LNCaP clone FGC (cell line): ENCODE measurements at places on chromosomes 12 and 14.

- no peak for DNase-seq
Measured at GRCh38 chr14:85963486-85963885, 433.5 kb downstream of the FLRT2 start.

GRCh38 chr12:14362352-14362751, 3.1 kb upstream of the ATF7IP start:
- DNase-seq = no peak

GRCh38 chr12:3624273-3624672, 128.6 kb downstream of the CRACR2A start:
- no peak for DNase-seq

- no peak for DNase-seq
Measured at GRCh38 chr12:125183187-125184067, 118.2 kb downstream of the AACS start.

DNA sequence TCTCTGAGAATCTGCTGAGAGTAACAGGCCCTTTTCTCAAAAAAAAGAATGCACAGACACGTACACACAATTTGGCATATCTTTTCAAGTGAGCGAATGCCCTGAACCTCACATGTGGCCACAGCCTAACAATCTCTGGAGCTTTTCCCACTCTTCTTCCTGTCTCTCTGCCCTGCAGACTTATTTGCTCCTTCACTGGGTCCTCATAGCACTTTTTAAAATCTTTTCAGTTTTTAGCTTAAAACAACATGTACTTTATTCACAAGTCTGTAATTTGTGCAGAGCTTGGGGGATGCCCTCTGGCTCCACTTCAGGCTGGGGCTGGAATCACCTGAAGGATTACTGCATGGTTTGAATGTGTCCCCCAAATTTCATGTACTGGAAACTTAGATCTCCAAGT, 9.0 kb downstream of the MAP1LC3B2 start:
- DNase-seq = no peak

DNA sequence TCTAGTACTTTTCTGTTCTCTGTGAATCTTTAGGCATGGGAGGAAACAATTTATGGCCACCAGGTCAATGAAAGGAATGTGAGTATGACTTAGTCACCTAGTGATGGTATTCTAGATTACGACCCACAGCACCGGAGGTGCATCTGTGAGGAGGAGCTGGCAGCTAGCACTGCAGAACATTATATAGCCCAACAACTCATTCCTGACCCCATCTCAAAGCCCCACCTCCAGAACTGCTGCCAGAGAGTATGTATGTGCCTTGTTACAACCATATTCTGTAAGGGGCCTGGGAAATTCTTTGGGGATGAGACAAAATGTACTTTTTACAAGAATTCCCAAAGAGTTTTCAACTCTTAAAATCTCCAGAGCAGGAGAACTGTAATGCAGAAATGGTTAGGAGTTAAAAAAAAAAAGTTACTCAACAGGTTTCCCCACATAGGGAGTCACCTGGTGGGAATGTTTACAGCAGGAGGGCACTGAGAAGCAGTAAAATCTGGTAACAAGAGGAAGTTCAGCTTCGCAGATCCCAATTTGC, 34.9 kb upstream of the CERS5 start:
- DNase-seq = peak; percentile 92

- DNase-seq = no peak
Measured at GRCh38 chr14:101821528-101821927, 60.0 kb downstream of the PPP2R5C start.

DNA sequence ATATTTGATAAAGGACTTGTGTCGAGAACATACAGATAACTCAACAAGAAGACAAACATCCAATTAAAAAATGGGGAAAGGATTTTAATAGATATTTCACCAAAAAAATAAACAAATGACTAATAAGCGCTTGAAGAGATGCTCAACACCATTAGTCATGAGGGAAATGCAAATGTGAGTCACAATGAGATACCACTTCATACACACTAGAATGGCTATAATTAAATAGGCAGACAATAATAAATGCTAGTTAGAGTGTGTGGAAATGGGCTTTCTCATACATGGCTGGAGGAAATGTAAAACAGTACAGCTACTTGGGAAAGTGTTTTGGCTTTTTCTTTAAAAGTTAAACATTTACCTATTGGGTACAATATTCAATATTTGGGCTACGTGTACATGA, 34.8 kb downstream of the DLK1 start:
- DNase-seq = no peak

DNA sequence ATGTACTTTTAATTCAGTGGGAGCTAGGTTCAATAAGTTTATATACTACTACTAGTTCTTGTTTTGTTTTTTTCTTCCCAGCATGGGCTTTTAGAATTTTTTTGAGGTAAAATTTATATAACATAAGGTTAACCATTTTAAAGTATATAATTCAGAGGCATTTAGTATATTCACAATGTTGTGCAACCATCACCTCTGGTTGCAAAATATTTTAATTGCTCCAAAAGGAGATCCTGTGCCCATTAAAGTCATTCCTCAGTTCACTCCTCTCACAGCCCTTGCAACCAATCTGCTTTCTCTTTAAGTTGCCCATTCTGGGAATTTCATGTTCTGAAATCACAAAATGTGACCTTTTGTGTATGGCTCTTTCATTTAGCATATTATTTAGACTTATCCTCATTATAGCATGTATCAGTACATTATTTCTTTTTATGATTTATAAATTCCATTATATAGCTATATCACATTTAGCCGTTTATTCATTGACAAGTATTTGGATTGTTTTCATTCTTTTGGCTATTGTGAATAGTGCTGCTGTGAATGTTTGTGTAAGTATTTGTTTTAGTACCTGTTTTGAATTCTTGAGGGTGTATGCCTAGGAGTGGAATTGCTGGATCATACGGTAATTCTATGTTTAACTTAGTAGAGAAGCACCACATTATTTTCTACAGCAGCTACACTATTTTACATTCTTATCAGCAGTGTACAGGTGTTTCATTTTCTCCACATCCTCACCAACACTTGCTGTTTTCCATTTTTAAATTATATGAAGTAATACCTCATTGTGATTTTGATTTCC, 59.1 kb downstream of the ARHGAP5 start:
- DNase-seq = no peak

DNA sequence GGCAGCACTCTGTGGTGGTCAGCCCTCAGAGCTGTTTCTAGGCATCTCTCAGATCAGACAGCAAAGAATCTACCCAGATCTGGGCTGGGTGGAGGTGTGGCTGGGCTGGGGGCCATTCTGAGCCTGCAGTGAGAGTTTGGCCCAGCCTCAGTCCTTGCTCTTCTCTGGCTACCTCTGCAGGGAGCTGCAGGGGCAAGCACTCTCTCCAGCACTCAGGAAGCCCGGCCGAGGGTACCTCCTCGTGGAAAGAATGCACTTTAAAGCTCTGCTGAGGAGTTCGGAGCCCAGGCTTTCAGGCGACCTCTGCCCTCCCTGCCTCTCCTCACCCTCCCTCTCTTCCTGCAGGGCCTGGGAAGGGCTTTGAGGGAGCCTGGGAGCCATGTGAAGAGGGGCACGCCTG, 31.2 kb downstream of the IL31 start:
- DNase-seq = no peak

GRCh38 chr12:3218228-3219171, 141.3 kb downstream of the TSPAN9 start:
- no peak for DNase-seq

- DNase-seq = no peak
Measured at GRCh38 chr14:86575141-86575540, 1045.2 kb downstream of the FLRT2 start.

- no peak for DNase-seq
Measured at GRCh38 chr12:6278439-6279255, 31.8 kb upstream of the PLEKHG6 start.

DNA sequence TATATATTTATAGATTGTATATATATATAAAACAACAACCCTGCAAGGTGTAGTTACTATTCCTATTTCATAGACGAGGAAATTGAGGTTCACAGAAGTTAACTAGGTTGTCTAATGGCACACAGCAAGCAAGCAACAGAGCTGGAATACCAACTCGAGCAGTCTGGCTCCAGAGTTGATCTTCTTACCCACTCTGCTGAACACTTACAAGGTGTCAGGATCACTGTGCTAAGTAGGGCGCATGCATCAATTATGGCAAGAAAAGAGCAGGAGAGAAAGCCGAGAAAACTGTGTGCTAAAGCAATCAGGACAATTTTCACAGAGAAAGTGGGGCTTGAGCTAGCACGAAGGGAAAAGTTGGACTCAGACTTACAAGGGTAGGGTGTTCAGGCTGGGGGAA, 15.9 kb upstream of the ARMH4 start:
- no peak for DNase-seq

- no peak for DNase-seq
Measured at GRCh38 chr12:1544996-1545700, 49.2 kb downstream of the FBXL14 start.

- DNase-seq = no peak
Measured at GRCh38 chr14:61754627-61755381, 7.4 kb upstream of the SNAPC1 start.

DNA sequence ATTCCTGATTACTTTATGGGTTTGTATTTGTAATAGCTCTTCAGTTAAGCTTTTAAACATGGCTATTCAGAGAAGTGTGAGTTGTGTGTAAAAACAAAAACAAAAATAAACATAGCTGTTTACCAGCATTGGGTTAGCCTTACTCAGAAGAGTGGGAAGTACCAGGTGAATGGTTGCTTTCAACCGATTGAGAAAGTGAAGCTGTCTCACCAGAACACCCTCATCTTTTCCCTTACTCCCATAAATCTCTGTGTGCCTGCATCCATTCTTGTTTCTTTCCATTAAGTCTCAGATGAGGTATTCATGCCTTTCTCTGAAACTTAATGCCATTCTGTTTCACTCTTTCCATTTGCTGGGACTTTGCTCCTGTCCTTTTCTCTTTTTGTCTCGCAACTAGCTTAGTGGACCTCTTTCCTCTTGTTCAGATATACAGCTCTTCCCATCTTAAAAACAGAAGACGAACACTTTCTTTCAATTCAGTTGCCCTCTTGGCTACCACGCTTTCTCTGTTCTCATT, 10.7 kb downstream of the BORCS5 start:
- DNase-seq = no peak

- no peak for DNase-seq
Measured at GRCh38 chr14:22434030-22434429, 155.0 kb downstream of the DAD1 start.

DNA sequence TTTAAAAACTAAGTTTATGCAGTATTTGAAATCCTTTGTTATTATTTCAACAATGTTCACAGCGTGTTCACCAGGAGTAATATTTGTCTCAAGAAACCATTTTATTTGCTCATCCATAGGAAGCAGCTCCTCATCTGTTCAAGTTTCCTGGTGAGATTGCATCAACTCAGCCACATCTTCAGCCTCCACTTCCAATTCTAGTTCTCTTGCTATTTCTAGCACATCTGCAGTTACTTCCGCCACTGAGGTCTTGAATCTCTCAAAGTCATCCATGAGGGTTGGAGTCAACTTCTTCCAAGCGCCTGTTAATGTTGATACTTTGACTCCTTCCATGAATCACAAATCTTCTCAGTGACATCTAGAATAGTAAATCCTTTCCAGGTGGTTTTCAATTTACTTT, 18.0 kb downstream of the CLEC9A start:
- no peak for DNase-seq

DNA sequence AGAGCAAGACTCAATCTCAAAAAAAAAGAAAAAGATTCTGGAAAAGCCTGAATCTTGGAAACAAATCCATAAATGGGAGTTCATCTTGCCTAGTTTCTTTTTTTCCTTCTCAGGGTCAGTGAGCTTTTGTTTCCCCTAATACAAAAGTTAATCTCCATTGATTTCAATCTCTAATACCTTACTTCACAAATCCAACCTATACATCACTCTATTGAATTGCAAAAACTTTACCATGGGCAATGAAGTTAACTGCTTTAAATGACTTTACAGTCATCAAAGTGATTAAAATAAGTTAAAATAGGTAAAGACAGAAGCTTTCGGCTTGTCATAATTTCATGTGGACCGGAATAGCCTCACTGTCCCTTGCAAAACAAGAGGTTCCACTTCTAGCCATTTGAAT, 1012.7 kb upstream of the SEL1L start:
- no peak for DNase-seq

DNA sequence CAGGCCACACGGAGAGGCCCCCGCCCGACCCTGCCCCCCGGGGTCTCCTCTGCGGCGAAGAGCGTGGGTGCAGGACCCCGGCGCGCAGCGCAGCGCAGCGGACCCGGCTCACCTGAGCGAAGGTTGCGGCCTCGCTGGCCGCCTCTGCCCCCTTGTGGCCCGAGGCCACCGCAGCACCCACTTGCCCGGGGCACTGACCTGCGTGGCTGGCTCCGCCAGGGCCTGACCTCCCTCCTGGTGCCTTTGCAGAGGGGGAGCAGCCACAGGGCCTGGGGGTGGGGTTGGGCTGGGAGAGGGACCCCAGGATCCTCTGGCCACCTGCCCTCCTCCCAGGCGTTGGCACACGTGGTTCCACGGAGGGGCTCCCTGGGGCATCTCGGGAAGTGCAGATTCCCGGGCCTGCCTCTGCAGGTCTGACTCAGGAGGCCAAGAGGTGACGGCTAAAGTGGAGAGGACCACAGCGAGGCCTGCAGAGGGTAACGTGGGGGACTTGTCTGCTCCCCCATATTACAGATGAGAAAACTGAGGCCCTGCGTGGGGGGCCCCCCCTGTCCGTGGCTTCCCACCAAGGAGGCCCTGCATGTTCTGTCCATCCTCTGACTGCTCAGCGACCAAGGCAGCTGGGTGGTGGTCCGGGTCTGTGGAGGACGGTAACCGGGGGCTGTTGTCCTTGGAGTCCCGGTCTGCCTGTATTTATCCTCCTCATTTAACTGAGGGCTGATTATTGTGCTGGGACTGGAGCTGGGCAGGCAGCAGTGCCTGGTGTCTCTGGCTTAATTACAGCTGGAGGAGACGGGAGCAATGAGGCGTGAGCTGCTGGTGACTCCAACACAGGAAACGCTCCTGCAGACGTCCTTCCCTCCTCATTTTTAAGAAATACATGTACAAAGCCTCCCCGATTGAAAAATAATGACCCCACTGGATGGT, 67.9 kb upstream of the BEGAIN start:
- no peak for DNase-seq

GRCh38 chr12:45389426-45389825, 173.5 kb downstream of the ANO6 start:
- DNase-seq = no peak

DNA sequence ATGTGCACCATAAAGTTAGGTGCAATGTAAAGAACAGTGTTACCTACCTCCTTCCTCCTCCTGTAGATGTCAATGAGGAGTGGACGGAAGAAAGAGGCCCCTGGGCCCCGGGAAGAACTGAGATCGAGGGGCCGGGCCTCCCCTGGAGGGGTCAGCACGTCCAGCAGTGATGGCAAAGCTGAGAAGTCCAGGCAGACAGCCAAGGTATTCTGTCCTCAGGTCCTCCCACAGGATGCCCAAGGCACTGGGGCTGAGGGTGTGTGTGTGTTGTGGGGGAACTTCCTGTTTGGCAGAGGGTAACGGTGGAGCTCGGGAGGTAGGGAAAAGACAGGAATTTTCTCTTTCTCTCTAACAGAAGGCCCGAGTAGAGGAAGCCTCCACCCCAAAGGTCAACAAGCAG, 6.4 kb downstream of the ATN1 start:
- DNase-seq = no peak

DNA sequence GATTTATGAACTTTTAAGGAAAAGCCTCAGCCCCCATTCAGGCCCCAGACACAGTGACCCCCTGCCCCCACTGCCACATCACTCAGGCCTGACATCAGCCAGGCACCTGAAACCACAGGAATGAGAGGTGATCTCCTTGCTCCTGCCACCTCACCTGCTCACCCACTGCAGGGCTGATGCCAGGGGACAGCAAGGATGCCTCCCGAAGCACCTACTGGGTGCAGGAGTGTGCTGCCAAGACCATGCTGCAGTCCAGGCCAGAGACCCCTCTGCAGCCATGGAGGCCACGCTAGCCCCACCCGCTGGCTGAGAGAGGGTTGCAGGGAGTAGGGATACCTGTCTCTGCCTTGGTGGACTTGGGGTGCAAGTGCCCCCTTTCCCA, 18.6 kb upstream of the KRT7 start:
- no peak for DNase-seq
